ENCODE measurements at places on chromosomes 11 and 22. TPM values are rescaled to one million over a fixed set of nuclear protein-coding genes. Genes with fewer than 3 reads are reported as not detected.
A peak's percentile ranks its signal among the peaks of the same experiment; 100 is the strongest.

DNA sequence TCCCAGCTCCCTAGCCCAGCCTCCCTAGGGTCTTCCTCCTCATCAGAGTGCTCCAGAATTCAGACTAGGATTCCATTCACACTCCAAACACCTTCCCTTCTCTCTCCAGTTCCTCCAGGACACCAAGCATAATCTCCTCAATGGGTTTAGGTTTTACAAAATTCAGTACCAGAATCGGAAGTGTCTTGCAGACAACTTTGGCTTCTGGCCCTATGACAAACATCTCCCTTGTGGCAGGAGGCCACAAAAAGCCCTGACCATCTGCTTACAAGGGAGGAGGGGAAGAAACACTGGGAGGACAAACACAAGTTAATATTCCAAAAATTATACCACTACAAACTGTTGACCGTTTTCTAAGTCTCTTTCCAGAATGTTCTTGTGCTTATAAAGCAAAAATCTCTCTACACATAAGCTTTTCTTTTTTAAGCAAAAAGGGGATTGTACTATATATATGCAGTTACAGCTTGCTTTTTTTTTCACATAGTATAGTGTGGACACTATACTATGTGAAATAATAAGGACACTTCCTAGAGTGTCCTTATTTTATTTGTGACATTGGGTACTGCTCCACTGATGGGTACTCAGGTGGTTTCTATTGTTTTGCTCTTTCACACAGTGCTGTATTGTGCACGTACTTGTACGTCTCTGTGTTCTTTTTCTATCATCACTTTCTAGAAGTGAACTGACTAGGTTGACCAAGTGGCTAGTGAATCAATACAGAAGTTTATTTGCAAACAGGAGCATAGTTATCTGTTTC lies 78.7 kb downstream of the BDNF start:
- no peak overlapping the region for H3K4me3 ChIP-seq
- no peak overlapping the region for H3K27ac ChIP-seq

DNA sequence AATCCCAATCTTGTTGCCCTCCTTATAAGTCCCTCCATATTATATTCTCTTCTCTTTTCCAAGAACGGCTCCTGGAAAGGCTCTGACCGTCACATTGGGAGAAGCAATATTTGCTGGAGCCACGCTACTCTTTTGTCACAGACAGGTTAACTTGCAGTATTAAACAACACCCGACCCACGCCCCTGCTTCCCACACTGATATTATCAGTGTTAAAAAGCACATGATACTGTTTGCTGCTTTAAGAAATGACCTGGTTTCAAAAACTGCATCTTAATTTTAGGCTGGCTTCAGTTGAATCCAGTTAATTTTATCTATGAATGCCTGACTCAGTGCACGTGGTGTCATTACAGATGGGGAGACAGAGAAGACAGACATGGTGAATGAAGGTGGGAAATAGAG lies 3.1 kb downstream of the FLI1 start:
- no peak for DNase-seq
- peaks cover 27% of the 10 kb centered on the region for H3K4me1 ChIP-seq
- H3K27me3 ChIP-seq = peaks cover 99% of the 10 kb centered on the region
- H3K27ac ChIP-seq = no peak overlapping the region
- H3K4me3 ChIP-seq = no peak overlapping the region
- H3K36me3 ChIP-seq = no peaks in the 10 kb centered on the region

- peaks cover 20% of the 10 kb centered on the region for H3K4me1 ChIP-seq
- peak; percentile 58 for DNase-seq
- peak overlapping the region; percentile 8 for H3K4me3 ChIP-seq
- H3K27ac ChIP-seq = no peak overlapping the region
- no peaks in the 10 kb centered on the region for H3K36me3 ChIP-seq
- H3K27me3 ChIP-seq = peaks cover 7% of the 10 kb centered on the region
These were observed 62.6 kb upstream of the PHF21B start for GRCh38 chr22:45072322-45072903.

GRCh38 chr11:7558046-7558445 lies 44.2 kb downstream of the PPFIBP2 start:
- no peaks in the 10 kb centered on the region for H3K36me3 ChIP-seq
- H3K4me3 ChIP-seq = no peak overlapping the region
- H3K4me1 ChIP-seq = peaks cover 11% of the 10 kb centered on the region
- DNase-seq = no peak
- no peaks in the 10 kb centered on the region for H3K27me3 ChIP-seq

GRCh38 chr22:32339190-32340012 lies 18.3 kb upstream of the RFPL3 start:
- H3K4me1 ChIP-seq = peaks cover 70% of the 10 kb centered on the region
- no peak overlapping the region for H3K27ac ChIP-seq
- no peaks in the 10 kb centered on the region for H3K27me3 ChIP-seq
- DNase-seq = no peak
- H3K36me3 ChIP-seq = no peaks in the 10 kb centered on the region

DNA sequence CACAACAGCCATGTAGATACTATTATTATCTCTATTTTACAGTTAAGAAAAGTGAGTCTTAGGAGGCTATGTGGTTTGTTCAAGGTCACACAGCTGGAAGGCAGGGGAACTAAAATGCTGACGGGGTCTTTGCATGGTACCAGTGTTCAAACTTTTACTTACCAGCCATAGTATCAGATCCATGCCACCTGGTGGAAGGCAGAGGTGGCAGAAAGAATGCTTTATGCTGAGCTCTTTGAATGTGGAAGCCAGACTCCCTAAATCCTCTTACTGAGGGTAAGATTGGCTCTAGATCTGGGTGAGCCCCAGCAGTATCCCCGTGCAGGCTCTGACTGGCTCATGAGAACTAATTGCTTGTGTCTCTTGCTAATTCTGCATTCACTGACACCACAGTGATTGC lies 54.3 kb upstream of the NAV2 start:
- H3K4me3 ChIP-seq = no peak overlapping the region
- peak; percentile 33 for DNase-seq
- H3K36me3 ChIP-seq = no peaks in the 10 kb centered on the region
- no peaks in the 10 kb centered on the region for H3K4me1 ChIP-seq
- no peaks in the 10 kb centered on the region for H3K27me3 ChIP-seq
- H3K27ac ChIP-seq = no peak overlapping the region

GRCh38 chr11:111135778-111136570 lies 109.6 kb upstream of the POU2AF2 start:
- no peak overlapping the region for H3K27ac ChIP-seq
- H3K4me3 ChIP-seq = no peak overlapping the region
- H3K4me1 ChIP-seq = peaks cover 9% of the 10 kb centered on the region
- H3K27me3 ChIP-seq = no peaks in the 10 kb centered on the region

DNA sequence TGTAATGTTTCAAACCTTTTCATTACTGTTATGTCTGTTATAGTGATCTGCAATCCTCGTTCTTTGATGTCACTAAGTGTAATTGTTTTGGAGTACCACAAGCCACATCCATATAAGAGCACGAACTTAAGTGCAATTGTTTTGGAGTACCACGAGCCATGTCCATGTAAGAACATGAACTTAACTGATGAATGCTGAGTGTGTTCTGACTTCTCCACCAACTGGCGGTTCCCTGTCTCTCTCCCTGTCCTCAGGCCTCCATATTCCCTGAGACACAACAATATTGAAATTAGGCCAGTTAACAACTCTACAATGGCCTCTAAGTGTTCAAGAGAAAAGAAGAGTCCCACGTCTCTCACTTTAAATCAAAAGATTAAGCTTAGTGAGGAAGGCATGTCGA lies 23.5 kb downstream of the TESMIN start:
- H3K4me1 ChIP-seq = no peaks in the 10 kb centered on the region
- H3K4me3 ChIP-seq = no peak overlapping the region
- DNase-seq = no peak

- peak within 1 kb of the TSS; percentile 82 for H3K4me3 ChIP-seq
- H3K27me3 ChIP-seq = peaks cover 30% of the 10 kb centered on the region
- no peak within 1 kb of the TSS for H3K27ac ChIP-seq
- peak; percentile 97 for DNase-seq
- H3K36me3 ChIP-seq = no peaks in the 10 kb centered on the region
- peaks cover 13% of the 10 kb centered on the region for H3K4me1 ChIP-seq
These were observed at the start of gene NCAM1 for GRCh38 chr11:112961146-112961668. NCAM1 (plus strand) TSS chr11:112961420.

GRCh38 chr11:8477680-8478079 lies 116.3 kb downstream of the STK33 start:
- peaks cover 9% of the 10 kb centered on the region for H3K4me1 ChIP-seq
- no peak overlapping the region for H3K4me3 ChIP-seq
- H3K36me3 ChIP-seq = no peaks in the 10 kb centered on the region
- no peak for DNase-seq
- H3K27me3 ChIP-seq = no peaks in the 10 kb centered on the region

- DNase-seq = no peak
- H3K4me3 ChIP-seq = no peak overlapping the region
- H3K27ac ChIP-seq = no peak overlapping the region
These were observed 61.5 kb downstream of the AAMDC start for GRCh38 chr11:77882396-77882795.

DNA sequence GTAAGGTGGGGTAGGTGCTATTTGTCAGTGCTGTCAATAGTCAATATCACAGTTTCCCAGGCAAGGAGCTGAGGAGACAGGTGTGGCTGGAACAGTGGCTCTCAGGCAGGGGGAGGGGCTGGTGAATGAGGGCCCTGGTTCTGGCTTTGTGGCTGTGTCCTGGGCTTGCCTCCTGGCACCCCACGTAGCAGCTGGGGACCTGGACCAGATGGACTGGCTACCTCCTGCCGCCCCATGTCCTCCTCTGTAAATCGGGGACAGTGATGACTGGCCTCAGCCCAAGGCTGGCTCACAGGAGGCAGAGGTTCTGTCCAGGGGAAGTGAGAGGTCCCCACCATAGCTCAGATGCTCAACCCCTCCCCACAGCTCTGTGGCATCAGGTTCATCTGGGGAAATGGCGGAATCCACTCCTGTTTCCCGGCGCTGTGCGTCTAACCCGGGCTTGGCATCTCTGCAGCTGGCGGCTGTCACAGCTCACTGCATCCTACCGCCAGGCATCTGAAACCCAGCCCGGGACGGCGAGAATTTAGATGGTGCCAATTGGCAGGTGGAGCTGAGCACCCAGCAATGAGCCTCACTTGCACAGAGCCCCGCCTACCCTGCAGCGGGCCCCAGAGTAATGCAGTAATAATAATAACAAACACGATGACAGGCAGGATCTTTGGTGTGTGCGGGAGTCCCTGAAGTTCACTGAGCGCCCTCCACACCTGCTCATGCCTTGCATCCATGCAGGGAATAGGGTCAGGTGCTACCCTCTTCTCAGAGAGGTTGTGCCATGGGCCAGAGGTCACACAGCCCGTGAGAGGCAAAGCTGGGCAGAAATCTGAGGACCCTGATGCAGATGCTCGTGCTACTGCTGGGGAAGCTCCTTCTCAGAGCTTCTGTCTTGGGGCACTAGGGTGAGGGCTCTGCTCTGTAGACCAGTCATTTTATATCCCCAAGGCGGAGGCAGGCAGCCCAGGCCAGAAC lies 27.8 kb upstream of the SHISAL1 start:
- H3K27me3 ChIP-seq = peaks cover 5% of the 10 kb centered on the region
- no peaks in the 10 kb centered on the region for H3K36me3 ChIP-seq
- H3K4me1 ChIP-seq = peaks cover 5% of the 10 kb centered on the region
- H3K4me3 ChIP-seq = no peak overlapping the region
- DNase-seq = no peak

GRCh38 chr11:130909650-130910049 lies 6.6 kb downstream of the SNX19 start:
- no peak overlapping the region for H3K4me3 ChIP-seq
- no peaks in the 10 kb centered on the region for H3K27me3 ChIP-seq
- peaks cover 4% of the 10 kb centered on the region for H3K4me1 ChIP-seq
- no peak for DNase-seq

- H3K27ac ChIP-seq = no peak overlapping the region
- no peaks in the 10 kb centered on the region for H3K36me3 ChIP-seq
- H3K27me3 ChIP-seq = no peaks in the 10 kb centered on the region
- DNase-seq = no peak
These were observed 5.4 kb downstream of the MUS81 start for GRCh38 chr11:65865550-65866172.

GRCh38 chr22:25362215-25362882 lies 142.9 kb downstream of the CRYBB2 start:
- no peak overlapping the region for H3K4me3 ChIP-seq
- peak; percentile 82 for DNase-seq
- H3K4me1 ChIP-seq = no peaks in the 10 kb centered on the region
- H3K27ac ChIP-seq = no peak overlapping the region
- no peaks in the 10 kb centered on the region for H3K27me3 ChIP-seq

DNA sequence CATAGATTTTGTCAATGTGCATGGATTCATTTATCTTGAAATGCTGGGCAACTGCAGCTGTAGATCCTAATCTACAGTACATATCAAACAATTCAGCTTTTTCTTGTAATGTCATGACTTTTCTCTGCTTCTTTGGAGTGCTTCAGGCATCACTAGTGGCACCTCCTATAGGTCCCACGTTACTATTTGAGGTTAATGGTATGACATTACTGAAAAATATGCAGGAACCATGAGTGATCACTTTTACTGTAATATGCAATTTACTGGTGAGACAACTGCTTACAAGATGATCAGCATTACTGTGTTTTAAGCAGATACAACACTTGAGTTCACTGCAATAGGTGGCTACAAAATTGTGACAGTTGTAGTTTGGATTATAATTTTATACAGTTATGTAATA lies 3.0 kb downstream of the CENATAC start:
- H3K4me3 ChIP-seq = no peak overlapping the region
- H3K27ac ChIP-seq = no peak overlapping the region
- DNase-seq = no peak

- no peaks in the 10 kb centered on the region for H3K27me3 ChIP-seq
- H3K27ac ChIP-seq = no peak within 1 kb of the TSS
- DNase-seq = no peak
These were observed at the start of gene OR5M11 for GRCh38 chr11:56543157-56543556. OR5M11 (minus strand) TSS chr11:56543257; CDS start chr11:56543257, 0 bp downstream.

GRCh38 chr11:61826930-61827570 lies 1.1 kb upstream of the FADS2 start:
- peak overlapping the region; percentile 98 for H3K4me3 ChIP-seq
- peak overlapping the region; percentile 95 for H3K27ac ChIP-seq
- no peaks in the 10 kb centered on the region for H3K36me3 ChIP-seq
- H3K27me3 ChIP-seq = no peaks in the 10 kb centered on the region
- peaks cover 32% of the 10 kb centered on the region for H3K4me1 ChIP-seq
- no peak for DNase-seq

DNA sequence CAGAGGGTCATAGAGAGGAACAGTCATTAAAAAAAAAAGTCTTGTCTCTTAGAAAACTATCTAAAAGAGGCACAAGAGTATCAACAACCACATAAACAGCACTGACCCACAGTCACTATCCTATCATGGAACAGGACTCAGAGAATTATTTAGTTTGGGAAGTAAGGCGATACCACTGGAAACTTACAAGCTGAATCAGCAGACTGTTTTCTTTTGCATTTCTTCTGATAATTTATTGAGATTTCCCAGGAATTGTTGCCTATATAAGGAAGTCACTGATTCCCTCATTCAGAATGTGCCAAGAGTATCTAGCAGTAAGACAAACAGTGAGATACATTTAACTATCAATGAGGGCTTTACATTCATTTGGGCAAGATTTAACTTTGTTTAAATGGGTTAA lies 304.1 kb downstream of the GUCY1A2 start:
- no peak overlapping the region for H3K4me3 ChIP-seq
- no peaks in the 10 kb centered on the region for H3K27me3 ChIP-seq
- no peak overlapping the region for H3K27ac ChIP-seq
- H3K4me1 ChIP-seq = no peaks in the 10 kb centered on the region
- H3K36me3 ChIP-seq = no peaks in the 10 kb centered on the region
- no peak for DNase-seq

- no peak overlapping the region for H3K4me3 ChIP-seq
- no peak overlapping the region for H3K27ac ChIP-seq
- H3K27me3 ChIP-seq = no peaks in the 10 kb centered on the region
- H3K4me1 ChIP-seq = peaks cover 9% of the 10 kb centered on the region
- no peaks in the 10 kb centered on the region for H3K36me3 ChIP-seq
These were observed 5.5 kb upstream of the FXYD2 start for GRCh38 chr11:117830072-117830471.

The FXYD2 gene
- total RNA-seq = 1.7 TPM

The PLET1 gene
- total RNA-seq = not detected

The VPREB1 gene
- not detected for total RNA-seq

The SLC29A2 gene
- total RNA-seq = 6.9 TPM

The C11orf86 gene
- total RNA-seq = not detected

The MMP8 gene
- total RNA-seq = not detected

The ZBTB16 gene
- total RNA-seq = 29.7 TPM

The UPK3A gene
- total RNA-seq = 0.50 TPM
